ENCODE measurements at places on chromosomes 13 and 19.

DNA sequence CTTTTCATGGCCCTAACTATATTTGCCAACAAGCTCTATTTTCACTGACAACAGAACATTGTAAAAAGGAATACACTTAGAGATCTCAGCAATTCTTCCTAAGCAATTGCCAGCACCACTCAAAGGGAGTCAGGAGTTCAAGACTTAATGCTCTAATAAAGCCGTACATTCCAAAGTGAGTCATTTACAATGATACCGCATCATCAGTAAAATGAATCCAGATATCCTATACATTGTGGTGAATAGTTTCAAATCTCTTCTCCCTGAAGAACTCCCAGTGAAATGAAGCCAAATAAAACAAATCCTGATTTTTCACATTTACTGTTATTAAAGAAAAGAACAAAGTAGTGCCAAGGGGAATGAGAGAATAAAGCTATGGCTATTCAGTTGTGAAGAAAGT is 2898.7 kb upstream of the PCDH20 start:
- no peak for DNase-seq

GRCh38 chr19:42132851-42133528 is 744 bp upstream of the POU2F2 start:
- peak; percentile 83 for DNase-seq

GRCh38 chr13:76331943-76332712 is 554.1 kb downstream of the KCTD12 start:
- no peak for DNase-seq

- DNase-seq = no peak
Observed at GRCh38 chr13:50243931-50244330, 228.7 kb downstream of the KCNRG start.

DNA sequence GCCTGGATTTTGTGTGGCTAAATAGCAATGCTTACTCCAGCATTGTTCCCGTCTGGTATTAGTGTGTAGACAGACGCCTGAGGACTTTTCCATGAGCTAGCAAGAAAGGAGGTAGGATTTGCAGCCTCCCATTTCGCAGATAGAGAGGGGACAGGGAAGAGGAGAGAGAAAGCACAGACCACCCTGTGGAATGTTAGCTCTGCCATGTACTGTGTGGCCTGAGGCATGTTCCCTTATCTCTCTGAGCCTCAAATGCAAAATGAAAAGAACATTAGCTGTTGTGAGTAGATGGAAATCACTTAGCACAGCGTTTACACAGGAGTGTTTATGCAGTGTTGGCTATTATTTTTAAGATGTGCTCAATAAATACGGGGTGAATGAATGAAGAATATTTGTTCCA is 45.5 kb downstream of the OLFM4 start:
- DNase-seq = no peak

GRCh38 chr19:49570138-49570856 is 10.1 kb downstream of the NOSIP start:
- peak; percentile 49 for DNase-seq

- no peak for DNase-seq
Observed at GRCh38 chr19:18253716-18254115, 20.5 kb downstream of the IQCN start.

DNA sequence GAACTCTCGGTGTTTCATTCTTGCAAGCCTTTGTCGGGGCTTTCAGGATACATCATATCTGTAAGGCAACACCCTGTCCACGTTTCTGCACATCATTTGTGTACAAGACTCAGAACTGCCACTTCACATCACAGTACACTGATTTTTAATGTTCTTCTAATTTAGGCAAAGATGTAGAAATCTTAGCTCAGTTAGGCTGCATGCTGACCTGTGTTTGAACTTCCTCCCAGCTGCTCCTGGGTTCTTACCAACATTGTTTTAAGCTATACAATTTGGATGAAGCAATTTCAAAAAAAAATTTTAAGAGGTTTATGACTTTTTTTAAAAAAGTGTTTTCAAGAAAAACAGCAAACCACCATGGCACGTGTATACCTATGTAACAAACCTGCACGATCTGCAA is 1047.9 kb upstream of the SLC10A2 start:
- DNase-seq = no peak

DNA sequence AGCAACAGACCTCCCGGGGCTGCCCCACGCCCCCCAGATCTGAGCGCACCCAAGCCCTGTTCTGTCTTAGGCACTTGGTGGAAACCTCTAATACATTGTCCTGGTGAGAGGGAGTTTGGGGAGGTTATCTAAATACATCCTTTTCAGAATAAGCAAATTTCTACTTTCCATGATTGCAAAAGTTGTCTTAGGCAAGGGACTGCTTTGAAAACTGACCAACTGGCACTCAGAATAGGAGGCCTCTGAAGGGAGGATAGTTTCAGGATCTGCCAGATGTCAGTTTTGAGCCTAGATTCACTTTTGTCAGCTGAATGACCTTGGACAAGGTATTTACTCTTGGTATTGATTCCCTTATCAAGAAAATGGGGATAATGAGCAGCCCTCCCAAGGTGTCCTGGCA is 11.8 kb downstream of the SERP2 start:
- no peak for DNase-seq

GRCh38 chr19:38588041-38588440 is 29.7 kb downstream of the MAP4K1 start:
- no peak for DNase-seq

DNA sequence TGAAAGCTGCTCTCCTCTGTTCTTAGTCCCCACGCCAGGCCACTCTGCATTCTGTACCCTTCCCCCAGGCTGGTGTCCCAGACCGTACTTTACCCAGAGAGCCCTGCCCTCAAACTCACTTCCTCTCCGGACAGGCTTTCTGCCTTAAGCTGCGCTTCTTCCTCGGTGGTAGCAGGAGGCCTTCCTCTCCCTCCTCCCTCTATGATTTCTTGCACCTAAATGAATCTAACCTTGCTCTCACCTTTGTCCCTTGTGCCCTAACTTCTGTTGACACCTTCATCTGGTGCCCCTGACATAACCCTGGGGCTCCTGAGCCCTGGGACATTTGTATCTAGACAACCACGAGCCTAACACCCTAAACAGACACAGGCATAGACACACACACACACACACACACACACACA is 29.6 kb upstream of the CEACAM21 start:
- no peak for DNase-seq

GRCh38 chr13:41905600-41906254 is 55.2 kb downstream of the VWA8 start:
- no peak for DNase-seq

DNA sequence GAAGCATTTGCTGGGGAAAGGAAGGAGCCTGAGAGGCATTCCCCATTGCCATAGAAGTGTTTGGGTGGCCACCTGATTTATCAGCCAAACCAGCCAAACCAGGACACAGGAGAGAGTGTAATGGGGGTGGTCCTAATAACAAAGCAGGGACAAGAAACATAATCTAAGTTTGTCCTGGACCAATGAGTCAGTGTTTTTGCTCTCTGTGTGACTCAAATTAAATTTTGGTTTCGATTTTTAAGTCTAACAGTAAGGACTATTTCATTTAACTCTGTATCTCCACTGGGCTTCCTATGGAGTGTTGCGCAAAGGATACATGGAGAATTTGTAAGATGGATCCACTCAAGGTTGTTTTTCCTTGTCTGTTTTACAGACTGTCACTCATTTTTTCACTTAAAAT is 19.5 kb upstream of the TRPC4 start:
- DNase-seq = no peak

- DNase-seq = no peak
Observed at GRCh38 chr13:77124423-77124822, 97.5 kb upstream of the FBXL3 start.

DNA sequence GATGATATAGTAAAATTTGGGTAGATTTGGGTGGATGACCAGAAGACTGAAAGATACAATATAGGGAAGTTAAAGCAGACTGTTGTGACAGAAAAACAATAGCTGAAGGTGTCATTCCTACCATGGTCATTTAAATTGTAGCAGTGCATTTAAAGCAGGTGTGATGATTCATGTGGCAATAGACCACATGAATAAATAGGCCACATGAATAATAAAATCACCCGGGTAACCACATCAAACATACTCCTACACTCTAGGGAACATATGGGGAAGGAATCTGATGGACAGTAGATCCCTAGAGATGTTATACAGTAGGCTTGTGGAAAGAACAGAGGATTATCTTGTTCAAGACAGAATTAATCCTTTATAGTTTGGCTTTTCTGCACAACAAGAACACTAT is 392.6 kb downstream of the SLITRK5 start:
- DNase-seq = no peak

DNA sequence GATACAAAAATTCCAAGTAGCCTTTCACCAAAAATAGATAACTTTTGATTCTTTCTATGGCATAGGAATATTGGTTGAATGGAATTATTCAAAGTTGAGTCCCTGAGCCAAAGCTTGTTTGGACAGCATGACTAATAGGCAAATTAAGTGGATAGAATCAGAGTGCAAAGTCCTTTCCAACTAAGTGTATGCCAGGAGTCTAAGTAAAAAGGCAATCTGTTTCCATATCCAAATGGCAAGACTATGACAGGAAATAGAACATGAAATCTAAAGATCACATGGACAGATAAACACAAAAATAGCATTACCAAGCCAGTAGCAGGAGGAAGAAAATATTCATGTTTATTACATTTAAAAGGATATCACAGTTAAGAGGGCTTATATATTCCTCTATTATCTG is 804.6 kb downstream of the SLITRK6 start:
- DNase-seq = no peak

DNA sequence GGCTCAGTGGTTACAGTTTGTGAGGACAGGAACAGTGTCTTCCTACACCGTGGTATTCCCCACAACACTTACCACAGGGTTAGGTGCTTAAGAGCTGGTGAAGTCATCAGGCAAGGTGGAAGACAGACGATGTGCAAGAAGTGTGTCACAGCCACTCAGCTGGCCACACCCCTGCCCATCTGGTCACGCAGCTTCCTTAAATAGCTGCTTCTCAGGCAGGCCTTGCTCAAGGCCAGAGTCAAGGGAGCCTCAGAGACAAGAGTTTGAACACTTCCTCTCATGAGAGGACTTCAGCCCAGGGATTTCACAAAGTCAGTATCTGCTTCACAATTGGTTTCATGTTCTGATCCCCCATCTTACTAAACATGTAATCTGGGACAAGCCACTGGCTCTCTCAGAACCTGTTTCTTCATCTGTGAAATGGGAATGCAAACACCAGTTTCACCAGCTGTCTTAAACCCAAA is 80.3 kb upstream of the FRY start:
- DNase-seq = no peak

- no peak for DNase-seq
Observed at GRCh38 chr19:4571305-4571917, 11.9 kb upstream of the SEMA6B start.

DNA sequence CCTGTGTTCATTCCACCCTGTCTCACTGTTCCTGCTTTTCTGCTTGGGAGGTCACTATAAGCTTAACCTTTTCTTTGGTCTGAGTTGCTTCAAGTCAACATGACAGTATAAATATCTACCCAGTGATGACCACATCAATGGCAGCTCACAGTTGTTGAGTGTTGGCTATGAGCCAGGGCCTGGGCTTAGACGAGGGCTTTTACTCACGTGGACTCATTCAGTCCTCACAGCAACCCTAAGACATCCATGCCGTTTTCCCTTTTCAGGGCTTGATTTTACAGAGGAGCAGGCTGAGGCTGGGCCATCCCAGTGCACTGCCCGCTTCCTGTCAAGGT is 10.2 kb upstream of the CCDC97 start:
- peak; percentile 38 for DNase-seq

- no peak for DNase-seq
Observed at GRCh38 chr13:112740502-112741131, 50.8 kb downstream of the ATP11A start.

- no peak for DNase-seq
Observed at GRCh38 chr19:47331931-47332547, at the start of gene C5AR2. Gene C5AR2 (plus strand): TSS chr19:47332175. CDS start chr19:47340800, 8,625 bp downstream.

- no peak for DNase-seq
Observed at GRCh38 chr13:95354680-95355487, 53.6 kb upstream of the ABCC4 start.

DNA sequence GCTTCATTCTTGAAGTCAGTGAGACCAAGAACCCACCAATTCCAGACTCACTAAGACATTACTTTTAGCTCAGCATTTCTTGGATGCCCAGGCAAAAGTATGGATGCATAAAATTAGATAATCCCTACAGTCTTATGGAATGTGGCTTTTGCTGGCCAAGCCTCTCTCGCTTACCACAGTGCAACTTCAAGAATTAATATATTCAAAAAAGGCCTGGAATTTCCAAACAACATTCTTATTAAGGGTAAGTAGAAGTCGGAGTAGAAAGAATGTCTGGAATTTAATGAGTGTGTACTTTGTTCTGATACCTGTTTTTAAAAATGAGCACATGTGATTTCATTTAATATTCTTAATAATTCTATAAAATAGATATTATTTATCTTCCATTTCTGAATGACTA is 302.4 kb upstream of the TMTC4 start:
- DNase-seq = no peak

- no peak for DNase-seq
Observed at GRCh38 chr13:39037410-39037879, 444 bp downstream of the PROSER1 start.

DNA sequence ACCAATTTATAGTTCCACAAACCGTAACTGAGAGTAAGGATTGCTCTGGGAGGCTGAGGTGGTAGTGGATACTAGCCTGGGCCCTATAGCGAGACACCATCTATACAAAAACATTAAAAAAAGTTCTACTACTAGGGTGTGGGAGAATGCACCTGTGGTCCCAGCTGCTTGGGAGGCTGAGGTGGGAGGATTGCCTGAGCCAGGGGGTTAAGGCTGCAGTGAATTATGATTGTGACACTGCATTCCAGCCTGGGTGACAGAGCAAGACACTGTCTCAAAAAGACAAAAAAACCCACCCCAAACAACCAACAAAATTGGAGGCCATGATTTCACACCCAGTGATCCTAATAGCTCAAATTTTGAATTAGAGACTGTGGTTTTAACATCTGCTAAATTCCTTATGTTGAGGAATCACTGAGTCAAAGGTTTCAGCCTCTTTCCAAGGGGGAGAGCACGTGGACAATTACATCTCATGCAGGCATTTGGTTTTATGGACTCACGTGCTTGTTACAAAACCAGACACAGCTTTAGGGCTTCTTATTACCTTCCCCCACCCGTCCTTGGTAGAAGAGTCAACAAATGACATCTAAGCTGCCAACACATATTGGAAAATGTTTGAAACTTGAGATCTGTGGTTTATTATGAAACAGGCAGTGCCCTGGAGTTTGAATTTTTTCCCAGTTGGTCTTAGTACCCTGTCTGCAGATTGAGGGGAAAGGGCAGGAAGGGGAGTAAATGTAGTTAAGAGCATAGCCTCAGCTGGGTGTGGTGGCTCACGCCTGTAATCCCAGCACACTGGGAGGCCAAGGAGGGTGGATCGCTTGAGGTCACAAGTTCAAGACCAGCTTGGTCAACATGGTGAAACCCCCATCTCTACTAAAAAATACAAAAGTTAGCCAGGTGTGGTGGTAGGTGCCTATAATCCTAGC is 18.5 kb downstream of the CYP2A6 start:
- DNase-seq = no peak

Measured in activated T-helper 1 cell treated with Interleukin-2 at 50 U/mL for 16 hours (primary cell).